Non-pigmented ciliary epithelial cell (primary cell): ENCODE measurements at places on chromosomes 11 and 22.
A peak's percentile ranks its signal among the peaks of the same experiment; 100 is the strongest.

DNA sequence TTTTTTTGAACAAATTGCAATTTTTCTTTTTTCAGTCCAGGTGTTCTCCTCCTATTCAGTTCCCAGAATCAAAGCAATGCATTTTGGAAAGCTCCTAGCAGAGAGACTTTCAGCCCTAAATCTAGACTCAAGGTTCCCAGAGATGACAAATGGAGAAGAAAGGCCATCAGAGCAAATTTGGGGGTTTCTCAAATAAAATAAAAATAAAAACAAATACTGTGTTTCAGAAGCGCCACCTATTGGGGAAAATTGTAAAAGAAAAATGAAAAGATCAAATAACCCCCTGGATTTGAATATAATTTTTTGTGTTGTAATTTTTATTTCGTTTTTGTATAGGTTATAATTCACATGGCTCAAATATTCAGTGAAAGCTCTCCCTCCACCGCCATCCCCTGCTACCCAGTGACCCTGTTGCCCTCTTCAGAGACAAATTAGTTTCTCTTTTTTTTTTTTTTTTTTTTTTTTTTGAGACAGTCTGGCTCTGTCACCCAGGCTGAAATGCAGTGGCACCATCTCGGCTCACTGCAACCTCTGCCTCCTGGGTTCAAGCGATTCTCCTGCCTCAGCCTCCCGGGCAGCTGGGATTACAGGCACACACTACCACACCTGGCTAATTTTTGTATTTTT, 6.2 kb upstream of the UBE4A start:
- no peak for DNase-seq

GRCh38 chr11:68412593-68413475, 47.7 kb upstream of the PPP6R3 start:
- DNase-seq = peak; percentile 20

GRCh38 chr11:132942611-132943356, 589.5 kb downstream of the OPCML start:
- no peak for DNase-seq

DNA sequence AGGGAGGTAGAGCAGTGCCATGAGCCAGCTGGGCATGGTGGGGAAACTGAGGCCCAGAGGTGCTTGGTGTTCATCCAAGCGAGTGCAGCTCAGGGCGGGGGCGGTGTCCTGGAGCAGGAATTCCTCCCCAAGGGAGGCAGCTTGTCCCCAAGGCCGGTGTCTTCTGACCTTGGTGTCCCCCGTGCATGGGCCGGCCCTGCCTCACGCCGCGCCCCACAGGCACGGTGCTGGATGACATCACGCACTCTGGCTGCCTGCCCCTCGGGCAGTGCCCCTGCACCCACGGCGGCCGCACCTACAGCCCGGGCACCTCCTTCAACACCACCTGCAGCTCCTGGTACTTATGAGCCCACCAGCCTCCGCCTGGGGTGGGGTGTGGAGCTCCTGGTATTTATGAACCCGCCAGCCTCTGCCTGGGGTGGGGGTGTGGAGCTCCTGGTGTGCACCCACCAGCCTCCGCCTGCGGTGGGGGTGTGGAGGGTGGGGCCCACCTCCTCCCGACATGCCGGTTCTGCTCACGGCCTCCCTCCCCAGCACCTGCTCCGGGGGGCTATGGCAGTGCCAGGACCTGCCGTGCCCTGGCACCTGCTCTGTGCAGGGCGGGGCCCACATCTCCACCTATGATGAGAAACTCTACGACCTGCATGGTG, 6.7 kb downstream of the MUC5B start:
- no peak for DNase-seq

GRCh38 chr11:69131644-69132300, 24.0 kb upstream of the SMIM38 start:
- peak; percentile 30 for DNase-seq

DNA sequence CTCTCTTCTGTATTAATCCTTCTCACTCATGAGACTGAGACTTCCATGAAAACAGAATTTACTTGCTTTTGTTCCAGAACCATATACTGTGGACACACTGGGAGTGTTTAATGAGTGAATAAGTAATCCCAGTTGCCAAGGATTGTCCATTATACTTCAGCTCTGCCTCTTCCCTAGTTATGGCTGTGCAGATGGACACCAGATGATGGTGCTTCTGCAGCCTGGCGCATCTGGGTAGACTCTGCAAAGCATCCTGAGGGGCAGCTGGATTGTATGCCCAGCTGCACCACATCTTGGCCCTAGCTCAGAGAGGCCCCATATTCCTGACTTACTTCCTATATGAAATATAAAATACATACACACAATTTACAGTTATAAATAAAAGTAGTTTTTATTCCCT, 43.5 kb downstream of the DBX1 start:
- DNase-seq = no peak

DNA sequence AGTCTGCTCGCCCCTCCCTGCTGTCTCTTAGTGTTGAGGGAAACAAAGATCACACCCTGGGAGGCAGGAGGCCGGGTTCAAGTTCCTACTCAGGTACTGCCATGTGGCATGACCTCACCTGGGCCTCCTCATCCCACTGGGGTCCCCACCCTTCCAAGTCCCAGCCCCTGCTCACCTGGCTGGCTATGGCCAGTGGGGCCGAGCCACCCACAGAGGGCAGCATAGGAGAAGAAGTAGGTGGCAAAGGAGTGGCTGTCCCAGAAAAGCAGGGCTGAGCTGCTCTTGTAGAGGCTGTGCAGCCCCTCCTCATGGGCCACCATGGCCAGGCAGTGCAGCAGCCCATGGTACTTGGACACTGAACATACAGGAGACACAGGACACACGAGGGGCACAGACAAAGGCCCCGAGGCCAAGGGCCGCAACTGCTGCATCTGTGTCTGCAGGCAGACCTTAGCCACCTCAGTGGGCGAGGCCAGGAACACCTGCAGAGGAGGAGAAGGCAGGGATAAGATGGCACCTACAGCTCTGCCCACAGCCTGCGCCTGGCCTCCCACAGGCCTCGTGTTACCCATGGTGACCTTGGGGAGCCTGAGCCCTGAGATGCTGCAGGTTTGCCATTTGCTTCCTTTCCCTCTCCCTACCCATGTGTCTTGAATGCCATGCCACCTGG, 50.6 kb upstream of the MPEG1 start:
- no peak for DNase-seq

DNA sequence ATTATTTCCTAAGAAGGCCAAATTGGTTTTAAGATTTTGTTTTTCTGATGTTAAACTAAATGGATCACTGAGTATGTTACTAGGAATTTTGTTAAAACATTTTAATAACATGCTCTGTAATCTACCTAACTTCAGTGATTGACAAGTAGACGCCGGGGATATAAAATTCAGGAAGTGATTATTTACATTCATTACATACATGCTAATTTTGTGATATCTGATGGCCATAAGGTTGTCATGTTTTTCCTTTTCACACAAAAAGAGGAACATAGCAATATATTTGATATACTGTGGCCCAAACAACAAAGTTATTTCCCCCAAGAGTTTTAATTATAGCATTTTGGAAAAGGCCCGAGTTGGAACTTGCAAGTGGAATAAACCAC, 12.1 kb downstream of the SCUBE1 start:
- no peak for DNase-seq

GRCh38 chr11:27158456-27159334, 118.1 kb downstream of the BBOX1 start:
- DNase-seq = peak; percentile 48

DNA sequence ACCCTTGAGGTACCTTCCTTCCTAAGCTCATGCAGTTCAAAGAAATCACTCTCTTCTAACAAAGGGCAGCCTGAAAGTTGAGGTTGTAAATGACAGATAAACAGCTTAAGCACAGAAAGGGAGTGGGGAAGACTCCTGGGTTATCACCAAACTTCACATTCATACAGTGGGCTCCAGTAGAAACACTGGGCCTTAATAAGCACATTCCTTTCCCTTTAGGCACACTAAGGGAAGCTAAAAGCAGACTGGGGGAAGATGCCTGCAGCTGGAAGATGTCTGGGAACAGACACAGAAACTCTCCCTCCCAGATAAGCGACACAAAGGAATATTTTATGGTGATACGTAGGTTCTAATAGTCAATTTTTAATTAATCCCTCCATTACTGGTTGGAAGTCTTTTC, 350.3 kb upstream of the MPPED2 start:
- DNase-seq = no peak

DNA sequence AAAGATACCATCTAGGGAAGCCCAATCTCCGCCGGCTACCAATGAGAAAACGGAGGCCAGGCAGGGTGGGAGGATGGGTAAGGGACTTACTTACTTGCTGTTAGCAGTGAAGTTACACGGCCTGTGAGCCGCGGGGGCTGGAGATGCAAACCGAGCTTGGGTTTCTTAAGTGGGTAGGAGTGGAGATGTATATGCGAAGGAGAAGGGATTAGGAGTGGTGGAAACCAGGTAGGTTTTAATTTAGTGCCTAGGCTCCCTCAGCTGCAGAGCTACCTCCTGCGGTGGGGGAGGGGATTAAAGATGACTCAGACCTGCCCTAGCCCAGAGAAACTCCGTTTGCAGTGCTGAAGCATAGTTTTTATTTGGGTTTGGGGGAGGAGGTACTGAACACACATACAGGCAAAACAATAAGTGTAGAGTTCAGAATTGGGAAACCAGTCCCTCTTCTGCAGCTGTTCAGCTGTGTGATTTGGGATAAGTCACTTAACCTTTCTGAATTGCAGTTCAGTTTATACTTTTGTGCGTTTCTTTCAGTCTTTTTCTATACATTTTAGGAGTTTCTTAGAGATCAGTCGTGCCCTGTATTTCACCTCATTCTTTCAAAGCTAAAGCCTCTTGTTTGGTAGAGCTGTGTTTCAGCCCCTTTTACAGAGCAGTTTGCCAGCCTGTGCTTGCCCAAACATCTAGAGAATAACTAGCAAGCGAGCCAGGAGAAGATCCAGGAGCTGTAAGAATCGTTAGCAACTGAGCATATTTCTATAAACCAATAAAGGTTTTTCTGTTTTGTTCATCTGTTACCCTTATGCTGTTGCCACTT, 596 bp upstream of the TNRC6B start:
- no peak for DNase-seq

DNA sequence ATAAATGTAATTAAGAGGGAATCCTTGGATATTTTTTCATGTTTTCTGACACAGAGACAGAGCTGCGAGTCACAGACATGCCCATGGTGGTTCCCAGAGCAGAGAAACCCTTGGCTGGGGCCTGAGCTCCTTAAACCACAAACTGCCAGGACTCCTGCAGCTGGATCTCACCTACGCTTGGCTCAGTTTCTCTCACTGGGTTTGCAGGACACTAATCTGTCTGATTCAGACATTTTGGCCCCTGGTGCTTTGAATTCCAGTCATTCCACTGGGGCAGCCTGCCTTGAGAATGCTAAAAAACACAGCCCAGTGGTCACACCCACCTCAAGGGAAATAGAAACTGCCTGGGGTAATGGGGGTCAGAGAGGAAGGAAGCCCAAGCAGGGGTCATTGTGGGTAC, 122.6 kb downstream of the CCDC81 start:
- DNase-seq = peak; percentile 45

GRCh38 chr11:125663910-125664309, 16.7 kb downstream of the ACRV1 start:
- no peak for DNase-seq

- DNase-seq = no peak
These were observed 1326.6 kb downstream of the TBC1D22A start for GRCh38 chr22:48088926-48089536.

GRCh38 chr22:46338636-46339035, 3.1 kb downstream of the TRMU start:
- DNase-seq = no peak

DNA sequence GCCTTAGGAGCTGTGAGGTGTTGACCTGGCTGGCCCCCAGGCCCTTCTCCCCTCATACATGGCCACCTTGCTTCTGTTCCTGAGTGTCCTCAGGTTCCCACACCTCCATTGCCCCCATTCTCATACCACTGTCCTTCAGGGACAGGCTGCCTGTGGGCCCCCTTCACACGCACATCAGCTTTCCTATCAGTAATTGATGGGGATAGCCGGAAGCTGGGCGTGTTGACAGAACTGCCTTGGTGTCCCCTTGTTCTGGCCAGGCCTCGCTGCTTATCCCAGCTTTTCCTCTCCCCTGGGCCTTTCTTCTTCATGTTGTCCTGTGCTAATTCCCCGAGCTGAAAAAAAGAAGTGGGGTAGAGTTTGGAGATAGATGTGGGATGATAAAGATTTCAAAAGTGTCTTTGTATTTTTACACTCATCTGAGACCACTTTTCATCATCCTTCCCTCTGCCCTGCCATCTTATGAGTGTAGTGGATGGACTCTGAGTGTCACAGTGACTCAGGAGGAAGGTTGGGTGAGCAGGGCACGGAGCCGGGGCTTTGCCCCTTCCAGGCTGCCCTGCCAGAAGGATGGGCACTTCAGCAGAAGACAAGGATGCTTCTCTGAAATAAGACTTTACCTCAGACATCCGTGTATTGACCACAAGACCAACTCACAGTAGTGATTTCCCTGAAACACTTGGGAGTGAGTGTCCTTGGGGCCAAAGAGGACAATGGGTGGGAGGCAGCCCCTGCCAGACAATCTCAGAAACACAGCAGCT, 42.8 kb downstream of the MED15 start:
- DNase-seq = no peak

DNA sequence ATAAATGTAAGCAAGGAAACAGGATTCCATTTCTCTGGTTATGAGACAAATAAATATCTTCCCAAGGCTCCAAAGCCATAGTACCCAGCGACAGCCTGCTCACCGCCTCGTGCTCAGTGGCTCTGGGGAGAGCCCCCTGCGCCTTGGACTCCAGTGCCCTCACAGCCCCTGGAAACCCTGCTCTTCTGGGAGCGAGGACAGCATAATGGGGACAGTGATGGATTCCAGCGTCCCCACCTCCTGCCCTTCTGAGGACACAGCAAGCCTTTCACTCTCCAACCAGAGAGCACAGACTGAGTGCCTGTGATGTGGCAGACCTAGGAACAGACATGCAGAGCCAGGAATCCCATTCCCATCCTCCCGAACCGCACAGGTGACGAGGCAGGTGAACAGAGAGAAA, 660.8 kb downstream of the TBC1D22A start:
- DNase-seq = no peak

DNA sequence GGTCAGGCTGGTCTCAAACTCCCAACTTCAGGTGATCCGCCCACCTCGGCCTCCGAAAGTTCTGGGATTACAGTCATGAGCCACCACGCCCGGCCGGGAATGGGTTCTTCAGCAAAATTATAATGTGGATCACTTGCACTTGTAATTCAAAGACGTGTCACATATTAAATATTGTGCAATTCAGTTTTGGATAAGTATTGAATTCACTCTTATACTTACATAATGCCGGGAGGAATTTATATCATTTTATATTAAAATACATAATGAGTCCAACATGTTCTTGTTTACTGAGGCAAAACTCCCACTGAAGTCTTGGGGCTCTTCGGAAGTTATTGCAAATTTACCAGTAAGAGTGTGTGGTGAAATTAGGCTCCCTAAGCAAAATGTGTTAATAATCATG, 635.2 kb upstream of the LUZP2 start:
- no peak for DNase-seq

GRCh38 chr11:70490208-70490607, 91.9 kb downstream of the CTTN start:
- DNase-seq = no peak

- DNase-seq = no peak
These were observed at the start of gene CPT1A for GRCh38 chr11:68841718-68842426. Gene CPT1A, minus strand, starts transcription at chr11:68841916. Its CDS starts 26,442 bp downstream, at chr11:68815474.

GRCh38 chr22:26479043-26479791, 4.4 kb downstream of the HPS4 start:
- no peak for DNase-seq

- DNase-seq = no peak
These were observed 119.1 kb upstream of the LRRC4C start for GRCh38 chr11:41578421-41579051.

GRCh38 chr11:131691181-131692041, 321.0 kb downstream of the NTM start:
- DNase-seq = no peak
